Kidney capillary endothelial cell (primary cell): ENCODE measurements at places on chromosomes 7 and 10.

DNA sequence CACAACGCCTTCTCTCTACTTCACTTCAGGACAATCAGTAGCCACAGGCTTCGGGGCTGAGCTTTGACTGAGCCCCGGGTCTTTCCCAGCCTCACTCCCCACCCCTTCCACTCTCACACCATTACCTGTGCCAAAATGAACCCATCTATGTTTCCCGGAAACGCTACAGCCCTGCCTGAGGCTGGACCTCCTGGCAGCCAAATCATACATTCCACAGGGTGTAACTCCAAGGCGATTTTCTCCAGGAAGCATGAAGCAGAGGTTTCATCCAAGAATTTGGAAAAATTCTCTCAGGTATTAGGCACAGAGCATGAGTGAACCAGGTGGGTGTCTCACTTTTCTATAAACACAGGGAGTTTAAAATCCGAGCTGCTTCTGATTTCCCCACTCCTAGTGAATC lies 286.3 kb downstream of the TNS3 start:
- no peak for DNase-seq

DNA sequence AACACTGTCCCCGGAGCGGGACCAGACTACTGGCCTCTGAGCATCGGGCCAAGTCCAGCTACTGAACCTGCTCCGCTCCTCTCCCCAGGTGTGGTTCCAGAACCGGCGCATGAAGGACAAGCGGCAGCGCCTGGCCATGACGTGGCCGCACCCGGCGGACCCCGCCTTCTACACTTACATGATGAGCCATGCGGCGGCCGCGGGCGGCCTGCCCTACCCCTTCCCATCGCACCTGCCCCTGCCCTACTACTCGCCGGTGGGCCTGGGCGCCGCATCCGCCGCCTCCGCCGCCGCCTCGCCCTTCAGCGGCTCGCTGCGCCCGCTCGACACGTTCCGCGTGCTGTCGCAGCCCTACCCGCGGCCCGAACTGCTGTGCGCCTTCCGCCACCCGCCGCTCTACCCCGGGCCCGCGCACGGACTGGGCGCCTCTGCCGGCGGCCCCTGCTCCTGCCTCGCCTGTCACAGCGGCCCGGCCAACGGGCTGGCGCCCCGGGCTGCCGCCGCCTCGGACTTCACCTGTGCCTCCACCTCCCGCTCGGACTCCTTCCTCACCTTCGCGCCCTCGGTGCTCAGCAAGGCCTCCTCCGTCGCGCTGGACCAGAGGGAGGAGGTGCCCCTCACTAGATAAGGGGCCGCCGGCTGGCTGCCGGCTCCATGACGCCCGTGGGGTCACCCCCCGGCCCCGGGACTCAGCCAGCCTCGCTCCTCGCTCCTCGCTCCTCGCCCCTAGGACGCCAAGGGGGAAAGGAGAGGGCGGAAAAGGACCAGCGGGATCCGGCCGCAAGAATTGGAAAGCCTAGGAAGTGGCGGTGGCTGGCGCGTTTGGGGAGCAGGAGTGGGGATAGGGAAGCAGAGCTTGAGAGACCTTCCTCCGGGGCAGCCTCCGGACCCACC lies 3.4 kb downstream of the EVX1 start:
- DNase-seq: no peak

DNA sequence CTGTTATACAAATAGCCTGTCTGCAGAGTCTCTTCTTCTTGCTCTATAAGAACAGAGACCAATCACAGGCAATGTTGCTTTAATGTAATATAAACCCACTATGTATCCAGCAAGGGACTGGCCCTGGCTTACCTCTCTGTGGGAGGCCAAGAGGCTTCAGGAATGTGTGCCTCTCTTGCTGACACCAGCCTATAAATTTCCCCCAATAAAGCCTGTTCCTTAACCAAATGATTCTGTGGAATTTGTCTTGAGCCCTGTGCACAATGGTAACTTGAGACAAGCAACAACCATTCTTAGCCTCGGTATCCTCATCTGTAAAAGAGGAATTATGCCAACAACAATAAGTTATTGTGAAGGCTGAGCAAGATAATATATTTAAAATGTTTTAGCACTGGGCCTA lies 563.7 kb downstream of the GRM8 start:
- DNase-seq: no peak

DNA sequence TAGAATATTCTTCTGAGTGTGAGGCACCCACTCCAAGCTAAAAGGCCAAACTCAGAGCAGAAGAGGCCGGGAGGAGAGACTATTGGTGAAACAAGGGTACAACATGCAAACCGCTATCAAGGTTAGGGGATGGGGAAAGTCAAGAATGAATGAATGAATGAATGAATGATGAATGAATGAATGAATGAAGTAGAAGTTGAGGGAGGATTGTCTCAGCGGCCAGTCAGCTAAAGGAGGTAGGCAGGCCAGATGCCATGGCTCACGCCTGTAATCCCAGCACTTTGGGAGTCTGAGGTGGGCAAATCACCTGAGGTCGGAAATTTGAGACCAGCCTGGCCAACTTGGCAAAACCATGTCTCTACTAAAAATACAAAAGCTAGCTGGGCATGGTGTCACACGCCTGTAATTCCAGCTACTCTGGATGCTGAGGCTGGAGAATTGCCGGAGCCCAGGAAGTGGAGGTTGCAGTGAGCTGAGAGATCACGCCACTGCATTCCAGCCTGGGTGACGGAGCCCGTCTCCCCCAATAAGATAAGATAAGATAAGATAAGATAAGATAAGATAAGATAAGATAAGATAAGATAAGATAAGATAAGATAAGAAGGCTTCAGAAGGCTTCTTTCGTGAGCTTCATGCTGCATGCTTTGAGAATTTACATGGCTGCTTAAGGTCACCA lies 250.8 kb downstream of the CCDC3 start:
- DNase-seq: no peak

DNA sequence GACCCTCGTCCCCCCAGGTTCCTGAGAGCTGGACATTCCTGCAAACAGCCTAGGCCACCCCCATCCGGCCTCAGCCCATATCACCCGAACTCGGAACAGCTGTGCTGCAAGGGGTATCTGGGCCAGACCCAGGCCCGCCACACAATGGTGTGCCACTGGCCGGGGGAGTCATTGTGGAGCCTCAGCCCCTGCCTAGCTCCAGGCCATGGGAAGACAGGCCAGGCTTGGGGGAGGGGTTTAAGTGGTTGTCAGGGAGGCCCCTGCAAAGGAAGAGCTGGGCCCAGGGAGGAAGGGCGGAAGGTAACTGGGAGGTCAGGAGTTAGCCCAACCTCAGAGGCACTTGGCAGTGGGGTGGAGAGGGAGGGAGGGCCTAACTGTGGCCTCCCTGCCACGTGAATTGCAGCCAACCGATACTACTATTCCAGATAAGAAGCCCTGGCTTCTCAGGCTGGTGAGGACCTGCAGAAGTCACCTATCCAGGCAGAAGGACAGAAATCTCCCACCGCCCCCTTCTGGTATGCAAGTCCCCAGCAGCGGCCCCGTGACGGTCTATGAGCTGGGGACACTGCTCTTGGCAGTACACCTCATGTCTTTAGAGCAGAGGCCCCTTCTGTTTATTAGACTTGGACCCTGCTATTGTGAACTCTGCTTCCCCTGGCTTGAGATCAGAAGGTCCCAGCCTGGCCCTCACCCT lies 26.8 kb downstream of the VSIR start:
- no peak for DNase-seq

GRCh38 chr7:125966278-125967048 lies 1036.8 kb upstream of the POT1 start:
- no peak for DNase-seq

- DNase-seq: no peak
These were observed 183.0 kb downstream of the ARID5B start for GRCh38 chr10:62084451-62084850.

GRCh38 chr7:24448038-24448437 lies 125.2 kb upstream of the PALS2 start:
- no peak for DNase-seq

DNA sequence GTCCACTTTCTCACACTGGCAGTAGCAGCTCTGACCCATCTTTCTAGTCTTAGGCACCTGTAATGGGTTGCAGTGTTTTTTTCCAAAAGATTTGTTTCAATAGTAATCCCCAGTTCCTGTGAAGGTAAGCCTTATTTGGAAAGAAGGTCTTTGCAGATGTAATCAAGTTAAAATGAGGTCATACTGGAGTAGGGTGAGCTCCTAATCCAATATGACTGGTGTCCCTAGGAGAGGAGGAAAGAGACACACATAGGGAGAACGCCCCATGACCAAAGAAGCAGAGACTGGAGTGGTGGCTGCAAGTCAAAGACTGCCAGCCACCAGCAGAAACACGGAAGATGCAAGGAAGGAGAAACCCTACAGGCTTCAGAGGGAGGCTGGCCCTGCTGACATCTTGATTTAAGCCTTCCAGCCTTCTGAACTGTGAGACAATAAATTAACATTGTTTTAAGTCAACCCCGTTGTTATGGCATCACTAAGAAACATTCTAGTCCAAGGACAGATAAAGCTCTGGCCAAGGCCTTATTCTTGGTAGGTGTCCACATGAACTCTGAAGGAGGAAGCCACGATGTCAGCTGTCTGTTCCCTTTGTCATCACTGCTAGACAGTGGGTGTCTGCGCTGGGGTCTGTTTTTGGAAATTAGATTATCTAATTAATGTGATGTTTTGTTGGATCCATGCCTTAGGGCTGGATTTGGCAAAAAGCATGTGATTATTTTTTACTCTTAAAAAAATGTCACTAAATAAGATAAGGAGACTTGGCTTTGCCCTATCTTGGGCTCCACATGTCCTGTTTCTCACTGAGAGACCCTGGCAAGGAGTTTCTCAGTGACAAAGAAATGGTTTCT lies 214.9 kb downstream of the KCNMA1 start:
- DNase-seq: no peak

DNA sequence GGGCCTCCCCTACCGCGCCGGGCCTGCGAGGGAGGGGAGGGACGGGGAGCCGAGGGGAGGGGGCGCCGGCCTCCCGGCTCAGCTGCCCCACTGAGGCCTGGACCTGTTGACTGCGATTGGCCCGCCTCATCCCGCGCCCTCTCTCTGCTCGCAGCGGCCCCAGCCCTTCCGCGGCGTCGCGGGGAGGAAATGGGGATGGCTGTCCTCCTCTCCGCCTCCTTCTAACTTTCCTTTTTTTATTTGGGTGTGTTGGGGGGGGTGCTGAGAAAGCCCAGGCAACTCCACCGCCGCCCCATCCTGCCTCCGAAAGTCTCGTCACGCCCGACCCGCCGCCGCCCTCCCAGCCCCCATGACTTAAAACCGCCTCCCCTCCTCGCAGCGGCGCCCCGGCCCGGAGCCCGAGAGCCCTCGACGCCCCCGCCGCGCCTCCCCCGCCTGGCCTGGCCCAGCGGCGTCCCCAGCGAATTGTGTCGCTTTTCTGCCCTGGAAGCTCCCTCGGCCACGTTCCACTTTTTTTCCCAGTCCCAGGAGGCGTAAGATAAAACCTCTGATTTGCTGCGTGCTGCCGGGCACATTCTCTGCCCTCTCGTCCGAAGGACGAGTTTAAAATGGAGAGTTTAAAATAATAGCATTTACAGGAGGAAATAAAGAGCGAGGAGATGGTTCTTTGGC lies 842 bp upstream of the SKIDA1 start:
- DNase-seq: no peak

DNA sequence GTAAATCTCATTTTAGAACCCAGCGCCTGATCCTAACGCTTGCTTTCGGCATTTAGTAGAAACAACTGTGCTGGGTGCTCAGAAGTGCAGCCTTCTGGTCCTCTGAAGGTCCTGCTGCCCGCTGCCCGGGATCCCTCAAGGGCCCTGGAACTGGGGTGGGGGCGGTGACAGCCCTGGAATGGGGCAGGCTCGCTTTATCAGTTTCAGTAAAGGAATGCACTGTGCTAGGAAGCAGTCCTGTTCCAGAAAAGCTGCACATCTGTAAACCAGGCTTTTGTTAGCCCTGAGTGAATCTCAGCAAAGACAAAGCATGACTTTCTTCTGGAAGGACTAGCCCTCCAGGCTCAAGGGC lies 254.6 kb downstream of the TNS3 start:
- DNase-seq: peak; percentile 44

- no peak for DNase-seq
These were observed 148.7 kb downstream of the BBS9 start for GRCh38 chr7:33278095-33278494.

DNA sequence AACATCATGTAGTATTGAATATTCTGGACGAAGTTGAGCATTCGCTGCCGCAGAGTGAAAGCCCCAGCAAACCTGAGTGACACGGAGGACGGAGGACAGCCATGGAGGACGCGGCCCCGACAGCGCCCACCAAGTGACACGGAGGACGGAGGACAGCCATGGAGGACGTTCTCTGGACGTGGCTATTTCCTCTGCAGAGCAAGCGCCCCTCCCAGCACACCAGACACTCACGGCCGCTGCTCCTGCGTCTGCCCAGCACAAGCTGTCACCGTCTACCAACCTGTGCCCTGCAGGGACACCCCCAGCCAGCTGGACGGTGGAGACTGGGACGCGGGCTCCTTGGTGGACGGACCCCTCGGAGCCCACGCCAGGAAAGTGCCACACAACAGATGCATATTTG lies 7.3 kb upstream of the ADAM8 start:
- no peak for DNase-seq

GRCh38 chr7:154676422-154677073 lies 326.4 kb downstream of the PAXIP1 start:
- DNase-seq: no peak

DNA sequence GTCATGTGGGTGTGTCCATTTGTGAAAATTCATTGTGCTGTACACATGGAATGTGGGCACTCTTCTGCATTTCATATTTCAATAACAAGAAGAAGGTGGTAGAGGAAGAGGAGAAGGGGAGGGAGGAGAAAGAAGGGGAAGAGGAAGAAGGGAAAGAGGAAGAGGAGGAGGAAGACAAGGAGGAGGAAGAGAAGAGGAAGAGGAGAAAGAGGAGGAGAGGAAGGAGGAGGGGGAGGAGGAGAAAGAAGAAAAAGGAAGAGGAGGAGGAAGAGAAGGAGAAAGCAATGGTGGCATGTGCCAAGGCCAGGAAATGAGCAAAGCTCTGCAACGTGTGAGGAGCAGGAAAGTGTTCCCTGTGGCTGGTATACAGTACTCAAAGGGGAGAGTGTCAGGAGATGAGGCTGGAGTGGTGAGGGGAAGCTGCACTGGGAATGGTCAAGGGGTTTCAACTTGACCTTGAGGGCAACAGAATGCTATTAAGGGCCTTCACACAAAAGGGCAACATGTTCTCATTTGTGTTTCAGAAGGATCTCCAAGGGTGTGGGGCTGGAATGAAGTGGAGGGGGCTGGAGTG lies 40.5 kb downstream of the WNT2 start:
- no peak for DNase-seq

DNA sequence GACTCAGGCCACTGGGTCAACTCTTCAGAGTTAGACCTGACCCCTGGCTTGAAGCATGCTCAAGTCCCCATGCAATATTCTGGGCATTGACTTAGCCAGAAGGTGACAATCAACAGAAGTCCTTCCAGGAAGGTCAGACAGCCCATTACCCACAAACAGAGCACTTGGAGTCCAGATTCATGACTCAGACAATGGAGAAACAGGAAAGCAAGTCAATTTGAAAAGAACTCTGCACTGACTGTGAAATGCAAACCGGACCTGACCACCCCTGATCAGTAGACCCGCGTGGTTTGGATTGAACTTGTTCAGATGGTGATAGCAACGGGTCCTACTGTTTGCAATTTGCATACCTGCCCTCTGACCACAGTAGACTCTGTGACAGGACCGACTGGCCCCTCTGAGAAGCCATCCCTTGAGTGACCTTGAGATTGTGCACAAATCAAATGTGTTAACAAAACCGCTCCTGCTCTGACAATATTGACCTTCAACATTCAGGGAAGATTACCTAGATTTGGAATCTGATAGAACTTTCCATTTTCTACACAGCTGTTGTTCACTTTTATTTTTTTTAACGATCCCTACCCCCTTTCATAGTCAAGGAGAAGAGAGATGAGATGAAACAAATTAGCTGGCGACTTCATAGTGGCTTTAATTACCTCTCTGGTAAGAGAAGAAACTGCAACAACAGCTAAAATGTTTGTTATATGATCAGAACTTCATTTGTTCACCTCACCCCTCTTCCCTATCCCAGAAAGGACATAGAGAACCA lies 138.7 kb downstream of the NRP1 start:
- peak; percentile 75 for DNase-seq
